ENCODE measurements at places on chromosomes 3 and 15. TPM values are rescaled to one million over a fixed set of nuclear protein-coding genes. Genes with fewer than 3 reads are reported as not detected.

GRCh38 chr3:115626721-115627120 is 3.4 kb downstream of the GAP43 start:
- DNase-seq: no peak

- no peak for DNase-seq
Measured at GRCh38 chr15:78999636-79000035, 54.8 kb upstream of the CTSH start.

- DNase-seq: no peak
Measured at GRCh38 chr15:66131831-66132230, 121.7 kb downstream of the MEGF11 start.

Gene RGMA
- 0.20 TPM for total RNA-seq

DNA sequence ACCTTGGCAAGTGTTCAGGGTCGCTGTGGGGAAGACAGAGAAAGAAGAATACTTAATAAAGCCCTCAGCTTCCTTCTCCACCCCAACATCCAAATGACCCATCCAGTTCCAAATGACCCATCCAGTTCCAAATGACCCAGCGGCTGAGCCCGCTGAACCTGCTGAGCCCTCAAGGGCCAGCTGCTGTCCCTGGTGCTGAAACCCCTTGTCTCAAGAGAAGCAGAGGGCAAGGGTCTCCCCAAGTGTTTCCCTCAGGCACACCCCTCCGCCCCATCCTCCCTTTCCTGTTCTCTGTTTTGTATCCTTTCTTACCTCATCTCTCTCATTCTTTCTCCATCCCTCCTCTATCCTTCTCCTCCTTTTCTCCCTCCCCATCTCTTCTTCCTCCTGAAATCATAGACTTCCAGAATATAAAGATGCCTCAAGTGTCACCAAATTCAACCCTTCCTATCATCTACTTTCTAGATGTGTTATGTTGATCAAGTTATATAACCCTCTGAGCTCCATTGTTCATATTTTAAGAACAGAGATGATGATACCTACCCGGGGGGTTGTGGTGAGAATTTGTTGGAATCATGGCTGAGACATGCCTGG is 29.0 kb downstream of the CCDC33 start:
- DNase-seq: no peak

- DNase-seq: no peak
Measured at GRCh38 chr3:32432045-32432710, 40.5 kb downstream of the CMTM7 start.

GRCh38 chr15:95604634-95605036 is 725.9 kb upstream of the NR2F2 start:
- no peak for DNase-seq

GRCh38 chr15:36484038-36484778 is 95.2 kb upstream of the CDIN1 start:
- no peak for DNase-seq

DNA sequence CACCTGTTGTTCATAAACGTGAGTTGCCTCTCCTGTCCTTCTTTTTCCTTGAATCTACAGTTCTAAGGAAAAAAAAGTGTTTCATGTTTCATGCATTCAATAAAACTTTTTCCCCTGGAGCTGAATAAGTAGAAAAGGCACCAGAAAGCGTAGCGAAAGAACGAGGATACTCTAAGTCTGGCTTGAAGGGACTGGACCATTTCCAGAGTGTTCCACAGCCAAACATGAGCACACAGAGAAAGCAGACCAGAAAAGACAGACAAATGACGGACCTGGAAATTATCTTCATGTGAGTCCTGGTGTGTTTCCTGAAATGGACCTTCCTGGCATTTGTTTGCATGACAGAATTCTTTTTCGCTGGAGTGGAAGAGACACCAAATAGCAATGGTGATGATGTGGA is 204.7 kb downstream of the SV2B start:
- no peak for DNase-seq

- no peak for DNase-seq
Measured at GRCh38 chr3:180875124-180875698, 37.3 kb upstream of the FXR1 start.

DNA sequence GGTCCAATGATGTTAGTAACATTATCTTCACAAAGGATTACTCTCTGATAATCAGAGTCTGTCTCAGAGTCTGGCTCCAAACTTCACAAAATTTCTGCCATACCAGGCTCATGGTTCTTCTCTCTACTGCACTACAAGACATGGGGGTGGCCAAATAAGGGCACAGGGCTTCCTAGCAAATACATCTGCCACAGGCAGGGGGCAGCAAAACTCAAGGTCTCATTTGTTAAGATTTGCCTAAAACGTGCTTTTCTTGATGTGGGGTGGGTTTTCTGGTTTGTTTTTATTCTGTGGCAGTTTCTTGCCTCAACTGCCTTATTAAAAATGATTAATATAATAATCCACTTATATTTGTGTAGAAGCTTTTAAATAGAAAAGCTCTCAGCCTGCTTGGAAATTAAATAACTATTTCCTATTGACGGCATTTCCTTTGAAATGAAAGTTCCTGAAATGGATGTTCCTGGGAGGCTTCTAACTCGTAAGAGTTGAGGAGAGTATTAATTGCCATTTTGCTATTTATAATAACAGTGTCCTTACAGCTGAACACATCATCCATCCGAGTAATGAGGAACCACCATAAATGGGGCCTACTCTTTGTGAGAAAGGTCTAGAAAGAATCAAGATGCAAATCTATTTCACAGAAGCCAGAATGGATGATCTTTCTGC is 53.8 kb downstream of the SST start:
- peak; percentile 53 for DNase-seq

DNA sequence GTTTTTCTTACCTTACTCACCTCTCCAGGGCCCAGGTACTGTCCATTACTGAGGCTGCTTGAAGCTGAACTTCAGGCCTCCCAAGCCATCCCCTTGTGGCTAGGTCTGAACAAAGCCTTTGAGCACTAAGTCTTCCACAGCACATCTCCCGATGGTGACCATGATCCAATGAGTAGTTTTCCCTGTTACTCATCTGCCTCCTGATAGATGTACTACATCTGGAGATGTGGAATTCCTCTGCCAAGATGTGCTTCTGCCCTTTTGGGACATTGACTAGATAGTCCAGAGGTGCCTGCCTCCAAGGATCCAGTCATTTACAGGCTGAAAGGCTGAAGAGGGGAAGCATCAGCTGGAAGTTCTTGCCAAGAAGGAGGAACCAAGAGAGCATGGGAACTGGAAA is 28.9 kb upstream of the SLC35G2 start:
- no peak for DNase-seq

DNA sequence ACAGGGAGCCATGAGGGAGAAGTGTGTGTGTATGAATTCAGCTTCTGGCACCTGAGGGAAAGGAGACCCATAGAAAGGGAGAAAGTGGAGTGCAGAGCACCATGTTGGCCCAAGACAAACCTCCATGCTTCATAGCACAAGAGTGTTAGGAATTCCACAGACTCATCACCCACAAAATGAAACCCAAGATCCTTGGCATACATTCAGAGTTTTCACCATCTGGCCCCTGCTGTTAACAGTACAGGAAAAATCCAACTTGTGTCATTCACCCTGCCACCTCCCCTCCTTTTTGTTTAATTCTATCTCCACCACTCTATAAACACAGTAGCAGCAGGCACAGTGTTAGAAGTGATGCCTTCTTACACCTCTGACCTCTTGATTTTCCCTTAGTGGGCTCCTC is 60.0 kb upstream of the MNS1 start:
- no peak for DNase-seq

GRCh38 chr15:39605146-39605545 is 24.3 kb downstream of the THBS1 start:
- no peak for DNase-seq

Gene CCDC39
- not detected for total RNA-seq

DNA sequence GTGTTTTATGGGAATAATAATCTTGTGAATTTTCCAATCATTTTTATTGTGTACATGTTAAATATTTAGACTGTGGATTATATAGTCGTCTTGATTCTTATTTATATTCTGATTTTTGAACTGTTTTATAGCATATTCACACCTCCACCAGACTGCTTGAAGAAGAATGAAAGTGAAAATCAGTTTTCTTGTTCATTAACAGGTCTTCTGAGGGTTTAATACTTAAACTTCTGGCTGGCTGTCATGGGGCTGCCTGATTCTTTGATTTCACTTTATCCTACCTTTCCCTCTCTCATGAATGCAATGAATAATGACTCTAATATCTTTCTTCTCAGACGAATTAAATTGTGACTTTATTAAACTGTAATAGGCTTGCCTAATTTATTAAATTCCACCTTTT is 56.2 kb downstream of the ATP2C1 start:
- no peak for DNase-seq

Gene GRAMD1C
- total RNA-seq: 0.47 TPM

DNA sequence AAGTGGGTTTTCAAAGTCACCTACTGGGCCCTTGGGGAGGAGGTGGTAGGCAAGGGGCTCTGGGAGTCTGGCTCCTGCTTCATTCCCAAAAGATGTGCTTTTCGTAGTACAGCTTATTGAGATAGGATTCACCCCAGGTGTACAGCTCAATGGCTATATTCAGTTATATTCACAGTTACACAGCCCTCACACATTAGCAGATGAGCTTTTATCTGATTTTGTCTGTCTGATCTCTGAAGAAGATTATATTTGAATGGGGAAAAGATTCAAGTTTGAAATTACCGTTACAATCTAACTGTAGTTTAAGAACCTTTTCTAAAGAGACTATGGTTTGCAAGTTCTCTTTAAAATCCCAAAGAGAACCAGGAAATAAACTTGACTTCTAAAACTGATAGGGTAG is 27.3 kb downstream of the PXYLP1 start:
- no peak for DNase-seq

Gene GPR160
- 2.9 TPM for total RNA-seq

GRCh38 chr3:177603148-177603603 is 405.9 kb upstream of the TBL1XR1 start:
- no peak for DNase-seq

- no peak for DNase-seq
Measured at GRCh38 chr3:184320104-184320445, 5.7 kb downstream of the EIF4G1 start.

- DNase-seq: no peak
Measured at GRCh38 chr3:14646589-14647413, 4.8 kb upstream of the CCDC174 start.

GRCh38 chr3:108322352-108322751 is 26.0 kb downstream of the HHLA2 start:
- peak; percentile 1 for DNase-seq

GRCh38 chr3:69142090-69142489 is 19.7 kb upstream of the LMOD3 start:
- DNase-seq: no peak

DNA sequence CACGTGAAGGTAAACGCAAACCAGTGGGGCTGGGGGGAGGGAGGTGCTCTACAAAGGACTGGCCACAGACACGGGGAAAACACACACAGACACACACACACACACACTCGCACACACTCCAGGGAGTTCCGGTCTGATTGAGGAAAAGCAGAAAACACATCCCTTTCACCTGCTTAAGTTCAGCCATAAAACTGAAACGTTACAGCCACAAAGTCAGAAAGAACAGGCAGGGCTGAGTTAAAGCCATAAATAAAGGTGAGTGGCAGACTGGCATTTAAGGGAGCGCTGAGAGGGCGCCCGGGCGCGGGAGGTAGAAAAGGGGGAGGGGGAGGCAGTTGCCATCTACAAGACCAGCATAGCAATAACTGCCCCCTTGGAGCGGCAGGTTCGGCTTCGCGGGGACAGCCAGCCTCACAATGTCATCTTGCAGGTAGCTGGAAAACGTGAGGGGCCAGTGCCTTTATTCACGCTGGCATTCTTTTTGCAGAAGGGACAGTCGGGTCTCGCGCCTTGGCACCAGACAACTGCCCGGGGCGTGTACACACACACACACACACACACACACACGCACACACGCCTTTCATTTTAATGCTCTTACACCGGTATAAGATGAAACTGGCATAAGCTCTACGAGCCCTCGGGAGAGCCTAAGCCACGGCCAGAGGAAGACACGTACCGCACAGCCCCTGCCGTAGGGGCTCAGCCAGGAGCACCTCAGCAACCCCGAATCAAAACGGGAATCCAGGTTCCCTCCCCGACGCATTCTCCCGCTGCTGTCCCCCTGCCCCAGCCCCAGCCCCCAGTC is 866 bp downstream of the TNIK start:
- DNase-seq: peak; percentile 49

DNA sequence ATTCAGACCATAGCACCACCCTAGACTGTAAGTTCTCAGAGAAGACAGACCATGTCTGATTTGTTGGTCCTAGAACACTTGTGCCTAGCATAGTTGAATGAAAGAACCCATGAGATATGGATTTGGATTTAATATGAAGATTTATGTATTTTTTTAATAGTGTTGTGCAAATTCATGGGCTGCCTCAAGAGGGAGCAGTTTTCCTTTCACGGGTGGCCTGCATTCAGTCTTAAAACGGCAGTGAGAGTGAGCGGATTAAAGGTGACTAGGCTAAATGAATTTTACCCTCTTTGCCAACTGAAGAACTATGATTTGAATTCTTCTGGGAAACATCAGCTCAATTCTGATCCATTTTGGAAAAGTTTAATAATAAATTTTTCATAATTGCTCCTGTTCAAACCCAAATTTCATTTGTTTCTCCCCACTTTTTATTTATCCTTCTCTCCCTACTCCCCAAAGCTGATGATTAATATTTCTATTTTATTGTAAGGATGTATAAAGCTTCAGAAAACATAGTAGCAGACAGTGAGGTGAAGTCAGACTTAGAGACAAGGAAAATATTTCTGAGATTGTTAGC is 67.3 kb downstream of the MORC1 start:
- no peak for DNase-seq

DNA sequence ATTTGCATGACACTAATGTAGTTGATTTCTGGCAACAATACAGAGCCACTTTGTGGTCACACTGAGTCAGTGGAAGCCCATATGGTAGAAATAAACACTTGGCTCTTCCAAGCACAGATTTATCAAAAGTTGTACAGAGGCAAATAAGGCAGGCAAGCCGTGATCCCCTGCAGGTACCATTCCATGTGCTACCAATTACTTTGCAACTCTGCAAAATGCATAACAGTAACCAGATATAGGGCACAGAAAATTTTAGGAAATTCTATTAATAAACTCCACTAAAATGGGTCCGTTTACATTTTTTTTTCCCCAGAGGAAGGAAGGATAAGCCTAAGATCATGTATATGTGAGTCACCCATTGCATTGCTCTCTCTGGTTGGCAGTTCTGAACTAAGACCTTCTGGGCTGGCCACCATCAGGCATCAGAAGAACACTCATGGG is 103.1 kb upstream of the PTX3 start:
- no peak for DNase-seq

DNA sequence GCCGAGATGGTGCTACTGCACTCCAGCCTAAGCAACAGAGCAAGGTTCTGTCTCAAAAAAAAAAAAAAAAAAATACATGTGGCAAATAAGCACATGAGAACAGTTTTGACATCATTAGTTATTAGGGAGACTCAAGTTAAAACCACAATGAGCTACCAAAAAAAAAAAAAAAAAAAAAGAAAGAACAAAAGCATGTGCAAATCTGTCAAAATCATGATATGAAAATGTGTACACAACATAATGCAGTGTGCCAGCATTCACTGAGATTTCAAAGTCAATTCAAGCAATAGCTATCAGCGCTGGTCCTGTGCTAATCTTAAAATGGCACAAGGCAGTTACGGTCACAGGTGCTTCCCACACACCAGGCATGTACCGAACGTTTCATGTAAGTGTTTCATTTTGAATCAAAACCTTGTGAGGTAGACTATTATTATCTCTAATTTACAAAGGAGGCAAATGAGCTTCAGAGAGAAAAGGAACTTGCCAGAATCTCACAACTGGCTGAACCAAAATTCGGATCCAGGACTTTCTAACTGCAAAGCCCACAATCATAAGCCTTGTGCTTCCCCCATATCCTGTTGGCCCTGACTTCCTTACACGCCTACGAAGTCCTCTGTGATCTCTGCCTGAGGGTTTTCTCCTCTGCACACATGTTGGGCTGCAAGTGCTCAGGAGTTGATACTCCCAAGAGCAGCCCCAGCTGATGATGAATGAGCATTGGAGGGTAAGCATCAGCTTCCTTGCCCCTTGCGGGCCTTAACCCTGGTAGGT is 200.1 kb upstream of the PROK2 start:
- no peak for DNase-seq
